Esophagus mucosa (tissue), 1 donor: ENCODE measurements at places on chromosomes 11 and 22. TPM values are rescaled to one million over a fixed set of nuclear protein-coding genes. Genes with fewer than 3 reads are reported as not detected.
A peak's percentile ranks its signal among the peaks of the same experiment; 100 is the strongest.

- ATAC-seq, result peak; percentile 91
Measured at GRCh38 chr11:95521133-95521542, 268.4 kb downstream of the FAM76B start.

RIMBP3B gene
- total RNA-seq, result not detected

DNA sequence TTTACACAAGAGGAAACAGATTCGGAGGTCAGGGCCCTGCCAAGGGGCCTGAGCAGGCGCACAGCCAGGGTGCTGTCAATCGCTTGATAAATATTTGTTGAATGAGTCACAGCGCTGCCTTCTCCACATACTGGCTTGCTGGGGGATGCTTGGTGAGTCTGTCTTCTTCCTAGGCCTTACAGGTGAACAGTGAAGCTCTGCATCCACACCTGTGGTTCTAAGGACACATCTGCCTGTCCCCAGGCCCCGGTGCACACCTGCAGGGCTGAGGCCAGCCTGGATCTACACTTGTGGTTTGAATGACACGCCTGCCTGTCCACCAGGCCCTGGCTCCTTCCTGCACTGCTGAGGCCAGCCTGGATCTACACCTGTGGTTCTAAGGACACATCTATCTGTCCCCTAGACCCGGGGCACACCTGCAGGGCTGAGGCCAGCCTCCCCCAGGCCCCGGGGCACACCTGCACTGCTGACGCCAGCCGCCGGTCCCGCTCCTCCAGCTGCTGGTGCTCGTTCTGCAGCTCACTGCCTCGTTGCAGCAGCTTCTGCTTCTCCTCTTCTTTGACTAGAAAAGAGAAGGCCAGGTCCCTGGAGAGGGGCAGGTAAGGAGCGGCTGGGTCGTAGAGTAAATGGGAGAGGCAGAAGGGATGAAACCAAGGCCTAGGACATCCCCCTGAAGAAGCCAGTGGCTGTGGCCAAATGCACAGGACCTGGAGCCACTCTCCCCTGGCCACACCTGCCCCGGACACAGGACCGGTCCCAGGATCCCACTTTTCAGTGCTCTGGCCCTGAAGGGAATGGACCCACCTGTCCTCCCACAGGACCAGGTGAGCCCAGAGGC is 124.6 kb downstream of the PHF21B start:
- no peak for ATAC-seq

GRCh38 chr22:22558972-22559603 is at the start of gene PRAME:
PRAME (minus strand) TSS chr22:22559265; CDS start chr22:22556832, 2,433 bp downstream.
- peak; percentile 67 for ATAC-seq

FGF3 gene
- not detected for total RNA-seq

TYR gene
- not detected for total RNA-seq

DNA sequence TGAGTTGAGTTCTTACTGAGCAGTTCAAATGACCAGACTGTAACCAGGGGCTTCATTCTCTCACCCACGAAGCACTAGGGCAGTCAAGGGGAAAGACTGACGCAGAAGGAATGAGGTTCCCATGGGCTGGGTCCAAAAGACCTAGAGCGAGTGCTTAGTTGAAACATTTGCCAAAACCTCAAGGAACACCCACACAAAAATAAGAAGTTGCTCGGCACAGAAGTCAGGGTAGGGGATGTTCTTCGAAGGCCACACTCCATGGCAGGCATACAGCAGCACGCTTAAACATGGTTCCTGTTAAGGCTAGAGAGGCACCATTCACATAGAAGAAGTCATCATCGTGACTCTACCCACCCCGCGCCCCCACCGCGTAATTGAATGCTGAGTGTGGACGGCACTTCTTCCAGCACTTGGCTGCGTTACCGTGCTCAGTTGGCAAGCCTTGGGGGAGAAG is 52.9 kb downstream of the TIMP3 start:
- no peak for ATAC-seq

OR10A2 gene
- total RNA-seq, result not detected

DNA sequence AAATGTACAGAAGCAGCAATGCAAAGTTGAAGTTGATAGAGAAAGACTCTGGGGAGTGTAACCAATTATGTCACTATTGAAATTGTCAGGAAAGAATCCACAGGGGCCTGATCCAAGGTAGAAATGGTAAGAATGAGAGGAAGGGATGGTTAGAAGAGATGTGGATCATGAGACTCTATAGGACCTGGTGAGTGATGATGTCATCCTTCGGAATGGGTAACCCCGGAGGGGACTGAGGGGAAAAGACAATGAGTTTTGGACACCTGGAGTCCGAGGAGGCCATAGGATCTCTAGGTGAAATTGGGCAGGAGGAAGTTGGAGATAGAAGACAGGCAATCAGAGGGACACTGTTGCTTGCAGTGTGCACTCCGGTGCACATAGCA is 6.3 kb upstream of the TIMP3 start:
- no peak for ATAC-seq

DNA sequence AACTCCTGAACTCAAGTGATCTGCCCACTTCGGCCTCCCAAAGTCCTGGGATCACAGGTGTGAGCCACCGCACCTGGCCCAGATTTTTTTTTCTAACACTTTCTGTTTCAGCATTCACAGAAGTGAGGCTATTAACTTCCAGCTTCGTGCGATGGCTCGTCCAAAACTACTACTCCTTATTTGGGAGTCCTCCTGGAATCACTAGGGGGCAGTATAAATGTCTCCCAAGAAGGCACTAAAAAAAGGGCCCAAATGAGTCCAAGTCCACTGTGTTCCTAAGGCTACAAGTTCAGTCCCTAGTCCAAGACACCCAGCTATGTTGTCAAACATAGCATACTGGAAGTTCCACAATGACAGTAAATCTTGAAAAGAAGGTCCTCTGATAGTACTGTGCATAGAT is 63.2 kb upstream of the BIRC3 start:
- no peak for ATAC-seq

DNA sequence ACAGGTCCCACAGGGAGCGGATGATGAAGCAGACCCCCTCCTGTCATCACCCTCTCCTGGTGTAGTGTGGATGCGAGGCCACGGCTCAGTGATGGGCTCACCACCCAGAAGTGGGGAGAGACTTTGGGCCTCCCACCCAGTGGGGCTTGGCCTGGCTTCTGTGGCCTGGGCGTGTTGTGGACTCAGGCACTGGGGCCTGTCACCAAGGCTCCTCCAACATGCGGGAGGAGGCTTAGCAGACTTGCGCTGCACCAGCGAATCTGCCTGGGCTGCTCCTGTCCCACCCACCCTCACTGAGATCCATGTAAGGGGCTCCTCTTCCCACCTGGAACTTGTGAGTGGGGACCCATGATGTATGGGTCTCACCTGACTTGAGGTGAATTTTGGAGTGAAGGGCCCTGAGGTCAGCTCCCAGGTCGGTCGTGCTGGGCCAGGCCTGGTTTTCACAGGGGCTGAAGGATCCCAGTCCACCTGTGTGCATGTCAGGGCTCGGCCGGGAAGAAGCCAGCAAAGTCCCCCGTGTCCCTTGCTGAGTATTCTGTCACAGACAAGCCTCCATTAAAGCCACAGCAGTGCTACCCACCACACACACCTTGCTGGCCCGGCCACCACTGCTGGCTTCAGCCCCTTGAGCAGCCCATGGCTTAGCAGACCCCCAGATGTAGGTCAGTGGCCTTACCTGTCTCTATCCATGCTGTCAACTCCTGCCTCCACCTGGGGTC is 4.2 kb downstream of the THAP7 start:
- ATAC-seq, result no peak

- ATAC-seq, result no peak
Measured at GRCh38 chr11:132134322-132134721, 763.9 kb downstream of the NTM start.

- no peak for ATAC-seq
Measured at GRCh38 chr22:20236052-20236717, 31.9 kb downstream of the RTN4R start.

DNA sequence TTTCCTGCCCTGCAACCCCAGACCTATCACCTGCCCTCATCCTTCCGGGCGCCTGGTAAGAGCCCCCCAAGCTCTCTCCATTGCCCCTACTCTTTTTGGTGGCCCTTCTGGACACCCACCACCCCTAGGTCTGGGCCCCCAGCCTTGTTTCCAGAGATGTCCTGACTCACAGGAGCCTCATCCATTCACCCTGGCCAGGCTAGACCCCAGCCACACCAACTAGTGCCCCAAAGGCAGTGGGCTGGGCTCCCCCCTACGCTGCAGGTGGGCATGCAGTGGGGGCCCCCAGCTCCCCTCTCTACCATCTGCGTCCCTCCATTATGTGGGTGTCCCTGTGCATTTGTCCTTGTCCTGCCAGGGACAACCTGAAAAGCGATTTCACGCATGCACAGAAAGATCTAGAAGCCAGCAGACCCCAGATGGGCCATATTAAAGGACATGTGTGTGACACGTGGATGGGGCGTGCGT is 1.4 kb downstream of the MRGPRF start:
- ATAC-seq, result no peak

DNA sequence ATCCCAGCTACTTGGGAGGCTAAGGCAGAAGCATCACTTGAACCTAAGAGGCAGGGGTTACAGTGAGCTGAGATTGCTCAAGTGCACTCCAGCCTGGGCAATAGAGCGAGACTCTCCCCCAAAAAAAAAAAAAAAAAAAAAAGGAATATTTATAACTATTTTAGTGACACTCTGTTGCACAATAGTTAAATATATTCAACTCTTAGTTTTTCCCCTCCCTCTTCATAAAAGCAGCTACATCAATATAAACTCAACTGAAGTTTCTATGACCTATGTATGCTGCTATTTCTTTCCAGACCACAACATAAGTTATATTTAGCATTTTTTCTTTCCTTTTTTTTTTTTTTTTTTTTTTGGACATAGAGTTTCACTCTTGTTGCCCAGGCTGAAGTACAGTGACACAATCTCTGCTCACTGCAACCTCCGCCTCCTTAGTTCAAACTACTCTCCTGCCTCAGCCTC is 19.2 kb downstream of the CELF1 start:
- ATAC-seq, result no peak

NLRP10 gene
- total RNA-seq, result not detected

DNA sequence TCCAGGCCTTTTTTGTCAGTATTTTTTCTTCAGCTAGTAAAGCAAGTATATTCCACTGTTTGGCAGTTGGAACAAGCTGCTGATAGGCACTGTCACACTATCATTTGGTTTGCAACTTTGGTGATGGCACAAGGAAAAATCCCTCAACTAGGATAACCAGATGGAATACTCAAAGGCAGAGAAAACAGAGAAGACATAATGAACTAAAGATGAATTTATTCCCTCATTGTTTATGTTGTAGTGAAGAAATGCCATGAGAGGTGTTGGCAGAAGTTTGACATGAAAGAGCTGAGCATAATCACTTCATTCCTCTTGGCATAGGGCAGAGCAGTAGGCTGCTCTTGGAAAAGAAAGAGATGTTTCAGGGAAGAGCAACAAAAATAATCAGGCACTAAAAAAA is 39.9 kb downstream of the FSHB start:
- ATAC-seq, result no peak

DNA sequence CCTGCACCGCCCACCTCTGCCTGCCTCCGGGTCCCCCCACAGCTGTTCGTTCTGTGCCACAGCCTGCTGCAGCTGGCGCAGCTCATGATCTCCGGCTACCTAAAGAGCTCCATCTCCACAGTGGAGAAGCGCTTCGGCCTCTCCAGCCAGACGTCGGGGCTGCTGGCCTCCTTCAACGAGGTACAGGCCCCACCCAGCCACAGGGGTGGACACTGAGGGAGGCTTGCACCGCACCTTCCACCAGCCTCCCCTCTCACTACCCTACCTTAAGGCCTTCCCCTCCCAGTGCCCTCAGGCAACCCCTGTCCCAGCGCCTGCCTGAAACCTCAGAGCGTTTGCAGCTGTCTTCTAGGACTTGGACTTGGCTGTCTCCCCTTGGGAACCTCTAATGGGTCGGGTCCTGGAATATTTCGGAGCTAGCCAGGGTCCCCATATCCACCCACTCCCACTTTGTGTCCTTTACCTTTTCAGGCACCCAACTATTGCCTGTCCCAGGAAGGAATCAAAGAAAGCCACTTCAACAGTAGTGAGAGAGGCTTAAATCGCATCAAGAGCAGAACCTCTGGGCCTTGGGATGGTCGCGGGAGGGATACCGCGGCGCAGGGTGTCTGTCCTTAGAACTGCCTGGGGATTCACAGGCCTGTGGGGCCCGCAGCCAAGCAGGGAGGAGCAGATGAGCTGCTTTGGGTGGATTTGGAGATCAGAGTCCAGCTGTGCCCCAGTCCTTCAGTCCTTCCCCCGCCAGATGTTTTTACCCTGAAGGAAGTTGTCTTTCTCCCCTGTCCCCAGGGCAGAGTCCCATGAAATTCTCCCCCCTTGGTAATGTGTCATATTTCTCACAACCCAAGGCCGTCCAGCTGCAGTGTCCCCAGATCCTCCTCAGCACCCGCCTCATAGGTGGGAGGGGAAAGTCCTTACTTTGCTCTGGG is 13.3 kb downstream of the SLCO2B1 start:
- no peak for ATAC-seq

DNA sequence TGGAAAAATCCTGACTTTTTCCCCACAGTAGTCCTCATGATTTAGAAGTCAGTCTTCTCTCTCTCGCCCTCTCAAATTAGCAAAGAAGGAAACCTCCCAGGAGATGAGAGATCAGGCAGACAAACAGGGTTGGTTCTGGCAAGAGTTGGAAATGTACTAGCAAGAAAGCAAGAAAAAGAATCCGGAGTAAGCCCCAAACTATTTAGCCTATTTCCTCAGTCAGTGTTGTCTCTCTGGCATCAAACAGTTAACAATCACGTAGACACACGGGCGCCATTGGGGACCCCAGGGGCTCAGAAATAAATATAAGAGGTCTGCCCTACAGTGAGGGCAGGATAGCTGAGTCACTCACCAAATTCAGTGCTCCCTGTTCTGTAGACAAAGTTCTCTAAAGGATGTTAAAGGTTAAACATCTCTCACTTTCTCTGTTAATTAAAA is 4.7 kb downstream of the C11orf52 start:
- no peak for ATAC-seq

- ATAC-seq, result no peak
Measured at GRCh38 chr11:70612459-70613141, 214.3 kb downstream of the CTTN start.

GRCh38 chr11:30852091-30852490 is 265.9 kb upstream of the MPPED2 start:
- ATAC-seq, result no peak

DNA sequence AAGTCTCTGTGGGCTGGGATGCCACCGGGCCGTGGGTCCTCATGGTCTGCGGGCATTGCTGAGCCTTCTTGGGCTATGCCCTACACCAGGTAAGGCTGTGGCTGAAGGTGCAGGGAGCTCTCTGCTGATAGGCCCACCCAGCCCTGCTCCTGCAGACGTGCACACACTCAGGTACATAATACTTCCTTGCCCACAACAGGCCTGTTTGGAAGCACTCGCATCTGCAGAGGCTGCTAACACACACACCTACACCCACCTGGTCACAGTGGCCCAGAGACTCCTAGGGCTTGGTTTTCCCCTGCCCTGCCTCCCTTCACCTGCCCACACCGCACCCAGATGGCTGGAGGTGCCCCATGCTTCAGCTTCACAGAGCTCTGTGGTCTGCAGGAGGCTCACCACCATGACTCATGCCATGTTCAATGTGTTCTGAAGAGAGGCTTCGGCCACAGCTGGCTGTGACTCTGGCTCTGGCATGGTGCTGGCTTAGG is 72.8 kb upstream of the KCNQ1OT1 start:
- no peak for ATAC-seq

MFRP gene
- total RNA-seq, result not detected

MMP12 gene
- 0.16 TPM for total RNA-seq

SHANK2 gene
- 2.5 TPM for total RNA-seq
